ENCODE measurements at places on chromosomes 5 and 9. TPM values are rescaled to one million over a fixed set of nuclear protein-coding genes. Genes with fewer than 3 reads are reported as not detected.

The TXNDC8 gene
- not detected for polyA plus RNA-seq

The PCDHGA4 gene
- polyA plus RNA-seq, result 2.6 TPM

The FBP2 gene
- 0.10 TPM for polyA plus RNA-seq

The PCDHGA5 gene
- polyA plus RNA-seq, result 2.7 TPM

The CAMK4 gene
- polyA plus RNA-seq, result 6.1 TPM

The OBP2B gene
- polyA plus RNA-seq, result not detected

The CLPTM1L gene
- 140 TPM for polyA plus RNA-seq

The PCDHB4 gene
- 1.9 TPM for polyA plus RNA-seq

The FBXW5 gene
- polyA plus RNA-seq, result 33.7 TPM

The LRRC14B gene
- polyA plus RNA-seq, result not detected

- DNase-seq, result no peak
Observed at GRCh38 chr5:94175912-94176311, 434.5 kb upstream of the POU5F2 start.

DNA sequence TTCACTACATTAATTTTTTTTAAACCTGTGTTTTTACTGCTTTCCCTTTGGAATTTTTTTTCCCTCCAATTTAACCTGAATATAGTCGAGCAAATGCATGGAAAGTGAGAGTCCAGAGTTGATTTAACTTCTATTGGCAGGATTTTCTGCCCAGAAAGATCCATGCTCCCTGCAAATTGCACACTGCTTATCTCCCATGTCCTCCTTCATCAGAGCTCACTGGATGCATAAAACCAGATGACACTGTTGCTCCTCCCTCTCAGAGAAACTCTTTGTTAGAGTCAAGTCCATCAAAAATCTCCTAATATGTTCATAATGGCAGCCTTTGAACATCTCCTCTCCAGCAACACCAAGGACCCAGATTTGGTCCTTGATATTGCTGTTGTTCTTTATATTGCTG is 297.0 kb upstream of the SLC24A2 start:
- no peak for DNase-seq

GRCh38 chr9:21590058-21590996 is 108.2 kb upstream of the IFNE start:
- DNase-seq, result no peak

DNA sequence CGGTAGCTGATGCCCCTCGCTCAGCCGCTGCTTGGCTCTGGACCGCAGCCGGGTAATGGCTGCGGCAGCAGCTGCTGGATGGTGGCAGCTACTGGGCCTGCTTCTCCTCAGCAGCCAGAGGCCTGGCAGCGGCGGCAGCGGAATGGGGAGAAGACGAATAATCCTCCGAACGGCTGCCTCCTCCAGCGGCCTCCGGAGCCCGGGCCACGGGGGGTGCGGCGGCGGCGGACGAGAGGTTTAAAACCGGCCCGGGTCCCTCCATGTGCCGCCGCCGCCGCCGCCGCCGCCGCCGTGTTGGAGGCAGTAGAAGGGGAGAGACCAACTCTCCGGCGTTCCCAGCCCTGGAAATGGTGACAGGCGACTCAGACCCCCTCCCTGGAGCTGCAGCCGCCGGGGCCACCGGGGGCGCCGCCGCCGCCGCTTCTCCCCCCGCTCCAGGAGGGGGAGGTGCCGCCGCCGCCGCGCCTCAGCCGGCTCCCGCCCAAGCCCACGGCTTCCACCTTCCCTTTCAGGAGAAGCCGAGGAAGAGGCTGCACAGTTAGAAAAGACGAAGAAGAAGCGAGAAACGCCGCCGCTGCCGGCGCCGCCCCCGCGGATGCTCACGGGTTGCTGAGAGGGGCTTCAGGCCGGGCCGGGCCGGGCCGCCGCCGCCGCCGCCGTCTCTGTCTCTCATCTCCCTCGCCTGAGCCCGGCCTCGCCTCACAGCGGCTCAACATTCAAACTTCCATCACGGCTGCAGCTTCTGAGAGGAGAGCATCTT is 118.4 kb upstream of the PRSS3 start:
- DNase-seq, result peak; percentile 49

GRCh38 chr5:34690301-34690700 is 34.2 kb downstream of the RAI14 start:
- no peak for DNase-seq

DNA sequence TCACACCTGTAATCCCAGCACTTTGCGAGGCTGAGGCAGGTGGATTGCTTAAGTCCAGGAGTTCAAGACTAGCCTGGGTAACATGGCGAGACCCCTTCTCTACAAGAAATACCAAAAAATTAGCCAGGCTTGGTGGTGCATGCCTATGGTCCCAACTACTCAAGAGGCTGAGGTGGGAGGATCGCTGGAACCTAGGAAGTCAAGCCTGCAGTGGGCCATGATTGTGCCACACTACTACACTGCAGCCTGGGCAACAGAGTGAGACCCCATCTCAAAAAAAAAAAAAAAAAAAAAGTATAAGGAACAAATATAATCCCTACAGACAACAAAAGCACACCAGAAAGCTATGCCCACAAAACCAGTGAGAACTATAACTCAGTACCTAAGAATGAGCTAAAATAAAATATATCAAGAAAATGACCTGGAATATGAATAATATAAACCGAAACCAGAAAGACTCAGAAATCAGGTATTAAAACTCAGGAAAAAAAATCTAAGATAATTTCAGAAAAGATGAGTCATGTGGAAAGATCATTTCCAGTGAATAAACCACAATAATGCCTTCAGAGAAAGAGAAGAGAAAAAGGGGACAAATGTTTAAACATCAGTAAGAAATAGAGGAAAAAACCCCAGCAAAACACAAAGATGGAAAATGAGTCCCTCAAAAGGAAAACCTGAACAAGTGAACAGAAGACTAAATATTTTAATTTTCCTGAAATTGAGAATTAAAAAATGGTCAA is 57.4 kb downstream of the GOLPH3 start:
- DNase-seq, result no peak

GRCh38 chr5:78667461-78668103 is 19.0 kb upstream of the LHFPL2 start:
- DNase-seq, result no peak

- DNase-seq, result no peak
Observed at GRCh38 chr9:96253059-96253696, 48.8 kb downstream of the HSD17B3 start.

DNA sequence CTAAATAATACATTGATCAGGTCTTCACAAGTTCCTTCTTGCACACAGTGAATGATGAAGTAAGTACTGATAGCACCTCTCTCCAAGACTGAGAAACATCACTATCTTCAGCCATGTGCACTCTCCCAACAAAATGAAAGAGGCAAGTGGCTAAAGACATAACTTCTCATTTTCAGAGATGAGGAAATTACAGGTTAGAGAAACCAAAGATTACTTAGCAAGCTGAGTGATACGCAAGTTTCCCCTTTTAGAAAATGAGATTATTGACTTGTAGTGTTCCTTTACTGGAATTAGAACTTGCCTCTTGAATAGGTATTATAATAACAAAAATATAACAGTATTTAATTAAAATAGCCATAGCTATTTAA is 21.6 kb downstream of the CEMIP2 start:
- no peak for DNase-seq

- no peak for DNase-seq
Observed at GRCh38 chr9:81791076-81791475, 101.7 kb upstream of the TLE1 start.

- peak; percentile 13 for DNase-seq
Observed at GRCh38 chr5:166979307-166979895, 1312.0 kb upstream of the WWC1 start.

DNA sequence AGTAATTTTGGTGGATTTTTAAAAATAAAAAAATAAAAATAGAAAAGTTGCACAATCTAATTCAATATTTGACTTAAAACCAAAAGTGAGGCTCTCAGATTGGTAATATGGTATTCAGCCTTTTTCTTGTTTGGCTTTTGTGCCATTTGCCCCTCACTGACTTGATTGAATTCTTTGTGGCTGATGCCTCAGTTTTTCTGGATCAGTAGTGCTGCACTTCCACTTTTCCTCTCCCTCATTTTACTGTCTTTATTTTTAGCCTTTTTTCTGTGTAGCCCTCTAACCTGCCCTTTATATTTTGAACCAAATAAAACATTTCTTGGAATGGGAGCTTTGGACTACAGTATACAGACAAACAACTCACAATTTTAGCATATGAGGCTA is 3.8 kb upstream of the MSMP start:
- DNase-seq, result no peak

DNA sequence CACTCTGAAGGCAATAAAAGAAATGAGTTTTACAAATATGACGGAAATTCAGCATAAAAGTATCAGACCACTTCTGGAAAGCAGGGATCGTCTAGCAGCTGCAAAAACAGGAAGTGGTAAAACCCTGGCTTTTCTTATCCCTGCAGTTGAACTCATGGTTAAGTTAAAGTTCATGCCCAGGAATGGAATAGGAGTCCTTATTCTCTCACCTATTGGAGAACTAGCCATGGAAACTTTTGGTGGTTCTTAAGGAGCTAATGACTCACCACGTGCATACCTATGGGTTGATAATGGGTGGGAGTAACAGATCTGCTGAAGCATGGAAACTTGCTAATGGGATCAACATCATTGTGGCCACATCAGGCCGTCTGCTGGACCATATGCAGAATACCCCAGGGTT is 93.5 kb upstream of the RGMB start:
- no peak for DNase-seq

DNA sequence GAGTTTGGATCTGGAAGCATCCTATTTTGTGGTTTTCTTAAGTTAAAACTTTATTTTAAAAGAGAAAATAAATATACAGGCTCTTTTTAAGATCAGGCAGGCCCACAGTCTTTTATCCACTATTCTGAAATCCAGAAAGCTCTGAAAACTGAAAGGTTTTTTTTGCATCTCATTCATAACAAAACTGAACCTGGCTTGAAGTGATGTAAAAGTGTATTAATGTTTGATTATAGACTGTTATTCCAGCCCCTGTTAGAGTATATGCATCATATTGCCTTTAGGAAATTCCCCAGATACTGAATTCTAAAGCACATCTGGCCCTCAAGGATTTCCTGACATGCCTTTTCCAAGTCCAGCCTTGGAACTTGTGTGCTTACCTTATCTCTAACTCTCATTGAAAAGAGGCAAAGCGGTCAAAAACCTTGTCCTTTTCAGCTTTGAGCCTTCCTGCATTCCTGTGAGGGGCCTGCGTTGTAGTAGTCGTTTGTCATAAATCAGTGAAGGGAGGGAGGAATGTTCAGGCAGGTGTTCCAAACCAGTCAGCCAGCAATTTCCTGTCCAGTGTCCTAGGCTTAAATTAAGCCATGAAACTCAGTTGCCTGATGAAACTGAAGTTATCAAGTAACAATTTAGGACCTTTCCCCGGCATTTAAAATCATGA is 110.4 kb downstream of the TLE4 start:
- DNase-seq, result peak; percentile 62

GRCh38 chr5:131329286-131329560 is 65.4 kb downstream of the CDC42SE2 start:
- DNase-seq, result no peak

- DNase-seq, result no peak
Observed at GRCh38 chr9:129182625-129183494, 4.8 kb upstream of the IER5L start.

- DNase-seq, result no peak
Observed at GRCh38 chr9:99385814-99386279, 163.8 kb downstream of the SEC61B start.

GRCh38 chr5:106142116-106142515 is 1528.6 kb downstream of the EFNA5 start:
- no peak for DNase-seq
